ENCODE measurements at places on chromosomes 2 and 18.

DNA sequence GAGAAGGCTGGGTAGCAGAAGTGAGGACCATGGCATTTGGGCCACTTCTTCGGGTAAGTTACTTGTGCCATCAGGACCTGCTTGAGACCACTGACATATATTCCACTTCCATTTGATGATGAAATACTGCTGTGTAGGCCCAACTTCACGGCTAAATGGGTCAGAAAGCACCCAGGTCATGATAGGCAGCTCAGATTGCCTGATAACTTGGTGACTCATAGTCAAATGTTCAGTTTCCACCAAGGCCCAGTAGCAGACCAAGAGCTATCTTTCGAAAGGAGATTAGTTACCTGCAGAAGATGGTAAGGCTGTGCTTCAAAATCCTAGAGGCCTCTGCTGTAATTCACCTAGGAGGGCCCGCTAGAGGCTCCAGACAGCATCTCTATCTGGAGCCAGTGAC lies 31.8 kb upstream of the MEX3C start:
- no peak for DNase-seq

GRCh38 chr2:207122651-207123334 lies 43.0 kb downstream of the KLF7 start:
- no peak for DNase-seq

DNA sequence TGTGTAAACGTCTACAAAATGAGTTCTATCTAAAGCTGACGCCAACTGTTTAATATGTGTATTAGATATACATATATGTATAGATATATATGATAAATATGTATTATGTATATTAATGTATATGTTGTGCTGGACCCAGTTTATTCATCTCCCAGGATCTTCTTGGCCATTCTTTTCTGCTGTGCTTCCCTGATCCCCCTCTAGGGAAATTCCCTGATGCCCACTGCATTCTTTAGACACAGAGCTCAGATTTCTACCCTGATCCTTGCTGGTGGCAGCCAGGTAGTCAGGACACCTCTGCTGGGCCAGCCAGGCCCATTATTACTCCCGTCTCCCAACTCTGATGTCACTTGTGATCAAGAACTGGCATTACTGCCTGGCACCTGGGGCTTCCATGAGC lies 292.0 kb downstream of the PTPRM start:
- no peak for DNase-seq

DNA sequence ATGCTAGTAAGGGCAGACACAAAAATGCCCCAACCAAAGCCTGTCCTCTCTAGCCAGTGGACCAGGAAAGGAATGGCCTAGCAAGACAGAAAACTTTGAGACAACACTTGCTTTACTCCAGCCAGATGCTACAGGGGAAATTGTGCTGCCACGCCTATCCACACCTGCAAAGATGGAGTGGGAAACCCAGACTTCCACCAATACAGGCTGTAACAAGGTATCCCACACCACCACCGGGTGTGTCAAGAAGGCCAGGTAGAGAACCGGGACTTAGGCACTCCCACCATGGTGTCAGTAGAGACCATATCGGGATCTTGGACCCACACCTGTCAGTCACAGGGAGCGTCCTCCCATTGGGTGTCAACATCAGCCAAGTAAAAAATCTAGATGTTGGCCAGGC lies 16.2 kb upstream of the ESPNL start:
- no peak for DNase-seq

DNA sequence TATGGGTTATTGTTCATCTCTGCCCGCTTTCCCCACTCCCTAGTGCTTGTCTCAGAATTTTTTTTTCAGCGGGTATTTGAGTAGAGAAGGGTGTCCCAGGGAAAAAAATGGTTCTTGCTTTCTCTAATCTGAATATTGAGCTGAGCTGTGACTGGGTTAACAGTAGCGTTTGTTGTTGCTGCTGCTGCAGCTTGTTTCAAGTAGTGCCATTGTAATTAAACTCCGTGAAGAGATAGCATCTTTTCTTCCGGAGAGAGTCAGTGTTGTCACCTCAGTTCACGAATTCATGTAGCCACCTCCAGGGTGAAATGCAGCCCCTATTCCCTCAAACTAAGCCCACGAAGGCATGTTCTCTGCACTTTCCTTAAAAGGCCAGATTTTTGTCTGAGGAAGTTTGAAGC lies 1.5 kb upstream of the AAK1 start:
- DNase-seq = no peak

- DNase-seq = no peak
These were observed 13.6 kb upstream of the IRS1 start for GRCh38 chr2:226813148-226813701.

DNA sequence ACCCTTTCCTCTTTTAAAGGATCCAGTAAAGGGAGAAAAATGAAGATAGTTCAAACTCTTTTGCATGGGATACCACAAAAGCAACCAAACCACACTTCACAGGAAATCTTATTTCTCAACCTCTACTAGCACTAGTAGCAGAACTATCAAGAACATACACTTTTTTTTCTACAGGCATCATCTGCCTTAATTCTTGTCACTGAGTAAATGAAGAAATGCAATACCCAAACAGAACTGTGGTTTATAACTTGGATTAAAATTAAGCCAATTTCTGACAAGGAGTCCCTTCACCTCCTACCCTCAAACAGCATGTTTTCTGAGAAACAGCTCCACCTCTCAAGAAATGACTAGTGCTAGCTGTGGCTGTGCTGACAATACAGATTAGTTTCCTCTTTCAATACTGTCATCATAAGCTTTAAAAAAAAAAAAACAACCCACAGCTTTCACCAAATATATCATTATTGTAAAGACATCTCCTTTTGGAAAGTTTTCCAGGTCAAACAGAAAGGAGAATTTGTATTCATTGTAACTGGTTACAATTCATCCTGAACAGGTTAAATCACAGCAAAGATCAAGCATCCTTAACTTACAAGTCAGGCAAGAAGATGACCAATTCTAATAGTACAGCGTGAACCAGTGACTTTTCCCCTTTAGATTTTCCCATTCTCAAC lies 44.4 kb downstream of the PTPN2 start:
- no peak for DNase-seq

- no peak for DNase-seq
These were observed 206.4 kb downstream of the NBAS start for GRCh38 chr2:15354596-15355366.

GRCh38 chr2:86436328-86436727 lies 4.8 kb upstream of the KDM3A start:
- no peak for DNase-seq

DNA sequence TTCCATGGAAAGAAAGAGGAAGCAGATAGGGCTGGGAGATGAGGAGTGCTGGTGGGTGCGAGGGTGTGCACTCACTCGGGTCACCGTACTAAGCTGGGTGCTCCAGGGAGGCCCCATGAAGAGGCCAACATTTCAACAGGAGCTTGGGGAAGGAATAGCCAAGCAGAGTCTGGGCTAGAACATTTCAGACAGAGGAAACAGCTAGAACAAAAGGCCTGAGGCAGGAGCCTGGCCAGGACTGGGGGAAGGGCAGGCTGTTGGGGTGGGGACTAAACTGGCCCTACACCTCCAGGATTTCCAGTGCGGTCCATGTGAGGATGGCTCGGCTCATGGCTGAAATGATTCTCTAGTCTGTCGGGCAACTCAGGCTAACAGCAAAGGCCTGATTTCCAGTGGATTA lies 90.8 kb downstream of the ZFP36L2 start:
- DNase-seq = no peak

GRCh38 chr18:75247611-75248421 lies 37.2 kb downstream of the TSHZ1 start:
- no peak for DNase-seq

DNA sequence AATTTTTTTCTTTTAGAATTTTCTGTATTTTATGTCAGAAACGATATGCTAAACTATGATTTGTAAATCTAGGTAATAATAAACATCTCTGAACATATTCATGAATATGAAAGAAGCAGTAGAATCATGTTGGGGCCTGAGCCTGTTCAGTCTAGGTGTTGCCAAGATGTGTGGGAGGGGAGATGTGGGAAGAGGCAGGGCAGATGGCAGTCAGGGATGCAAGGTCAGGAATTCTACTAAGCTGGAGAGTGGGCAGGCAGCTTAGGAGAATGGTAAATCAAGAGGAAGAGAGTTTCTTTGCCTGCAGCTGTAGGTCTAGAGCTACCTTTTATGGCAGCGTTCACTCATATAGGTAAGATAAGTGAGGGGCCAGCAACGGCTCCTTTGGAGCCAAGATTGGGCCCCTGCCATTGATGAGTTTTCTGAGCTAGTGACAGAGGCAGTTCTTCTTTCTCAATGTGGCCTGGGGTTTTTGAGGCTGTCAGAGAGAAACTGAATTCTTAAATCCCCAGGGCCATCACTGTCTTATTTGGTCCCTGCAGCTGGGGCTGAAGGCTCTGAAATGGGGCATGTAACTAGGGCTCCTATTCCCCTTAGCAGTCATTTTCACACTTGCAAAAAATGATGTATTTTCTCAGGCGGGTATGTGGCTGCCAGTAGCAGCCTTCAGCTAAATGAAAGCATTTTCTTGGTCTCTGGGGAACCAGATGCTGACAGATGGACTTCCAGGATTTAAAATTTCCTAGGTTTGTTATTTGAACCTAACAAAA lies 232.8 kb downstream of the PIK3C3 start:
- DNase-seq = no peak

GRCh38 chr18:75114231-75114764 lies 94.6 kb downstream of the PTGR3 start:
- DNase-seq = no peak

DNA sequence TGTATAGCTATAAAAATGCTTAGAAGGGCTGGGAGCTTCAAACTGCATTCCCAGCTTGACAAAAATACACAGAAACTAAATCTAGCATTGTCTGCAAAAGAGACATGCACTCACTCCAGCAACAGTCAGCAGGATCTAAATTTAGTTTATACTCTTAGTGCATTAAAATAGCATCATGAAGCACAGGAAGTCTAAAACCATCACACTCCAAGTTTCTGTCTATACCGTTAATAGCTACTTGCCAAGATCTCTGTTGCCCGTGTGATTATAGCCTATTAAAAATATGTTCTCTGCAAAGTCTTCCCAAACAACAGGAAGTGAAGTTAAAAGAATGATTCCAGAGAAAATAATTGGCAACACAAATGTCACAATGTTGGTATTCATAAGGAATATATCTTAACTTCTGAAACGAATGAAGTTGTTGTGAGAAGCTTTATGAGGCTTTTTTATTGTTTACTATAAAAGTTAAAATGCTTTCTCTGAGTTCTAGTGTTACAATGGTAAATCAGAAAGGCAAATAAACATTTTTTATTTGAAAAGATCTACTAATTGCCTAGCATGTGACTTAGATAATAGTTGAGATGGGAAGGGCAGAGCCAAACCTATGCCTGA lies 184.2 kb downstream of the ZNF385B start:
- DNase-seq = no peak

GRCh38 chr2:204026294-204026693 lies 89.7 kb downstream of the ICOS start:
- no peak for DNase-seq

DNA sequence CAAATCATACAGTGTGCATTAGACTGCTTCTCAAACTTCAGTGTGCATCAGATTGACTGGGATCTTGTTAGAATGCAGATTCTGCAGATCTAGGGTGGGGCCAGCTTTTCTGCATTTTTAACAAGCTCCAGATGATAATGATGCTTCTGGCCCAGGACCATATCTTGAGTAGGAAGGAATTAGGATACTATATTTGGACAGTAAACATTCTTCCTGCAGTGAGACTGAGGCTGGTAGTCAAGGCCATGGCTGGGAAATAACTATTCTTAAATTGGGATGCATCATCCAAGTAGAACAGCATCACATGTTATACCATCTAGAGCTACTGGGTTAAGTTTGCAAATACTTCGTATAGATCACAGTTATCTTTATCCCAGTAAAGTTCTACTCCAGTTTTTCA lies 28.4 kb upstream of the ARMC9 start:
- DNase-seq = no peak

DNA sequence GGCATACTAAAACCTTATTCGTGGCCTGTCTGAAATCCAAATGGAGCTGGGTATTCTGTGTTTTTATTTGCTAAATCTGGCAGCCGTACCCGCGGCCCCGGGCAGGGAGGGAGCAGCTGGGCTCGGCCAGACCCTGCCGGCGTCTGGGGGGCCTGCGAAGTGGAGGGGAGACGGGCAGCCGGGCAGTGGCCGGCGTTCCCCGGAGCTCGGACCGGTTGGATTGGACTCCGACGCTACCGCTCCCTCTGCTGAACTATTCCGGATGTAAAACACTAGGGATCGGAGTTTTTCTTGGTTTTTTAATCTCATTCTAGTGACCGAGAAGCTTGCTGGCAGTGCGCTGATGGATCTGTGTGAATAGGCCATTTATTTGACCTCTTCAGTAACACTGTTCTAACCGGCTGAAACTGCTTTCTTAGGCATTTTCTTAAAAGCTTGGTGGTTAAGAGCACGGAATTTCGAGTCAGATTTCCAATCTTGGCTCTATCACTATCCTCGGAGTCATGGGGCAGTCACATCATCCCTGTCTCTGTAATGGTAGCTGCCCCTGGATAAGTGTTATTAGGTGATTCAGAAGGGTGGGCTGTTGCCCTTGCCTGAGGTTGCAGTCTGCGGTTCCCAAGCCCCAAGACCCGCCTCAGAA lies 694 bp downstream of the UNC50 start:
- no peak for DNase-seq

DNA sequence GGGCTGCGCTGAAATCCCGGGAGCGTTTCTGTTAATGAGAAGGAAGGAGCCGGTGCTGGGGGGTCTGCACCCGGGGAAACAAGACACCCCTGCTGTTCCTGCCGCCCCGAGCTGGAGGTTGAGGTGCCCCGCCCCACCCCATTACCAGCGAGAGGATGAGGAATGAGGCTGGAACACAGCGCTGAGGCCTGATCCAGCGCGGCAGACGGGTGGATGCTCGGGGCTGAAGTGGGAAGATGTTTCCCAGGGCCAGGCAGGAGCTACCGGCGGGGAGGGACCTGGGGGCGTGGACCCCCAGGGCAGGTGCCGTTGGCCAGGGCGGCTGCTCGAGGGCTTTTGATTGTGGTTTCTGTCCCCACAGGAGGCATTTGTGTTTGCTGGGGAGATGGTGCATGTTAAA lies 134.3 kb upstream of the CTDP1 start:
- no peak for DNase-seq

DNA sequence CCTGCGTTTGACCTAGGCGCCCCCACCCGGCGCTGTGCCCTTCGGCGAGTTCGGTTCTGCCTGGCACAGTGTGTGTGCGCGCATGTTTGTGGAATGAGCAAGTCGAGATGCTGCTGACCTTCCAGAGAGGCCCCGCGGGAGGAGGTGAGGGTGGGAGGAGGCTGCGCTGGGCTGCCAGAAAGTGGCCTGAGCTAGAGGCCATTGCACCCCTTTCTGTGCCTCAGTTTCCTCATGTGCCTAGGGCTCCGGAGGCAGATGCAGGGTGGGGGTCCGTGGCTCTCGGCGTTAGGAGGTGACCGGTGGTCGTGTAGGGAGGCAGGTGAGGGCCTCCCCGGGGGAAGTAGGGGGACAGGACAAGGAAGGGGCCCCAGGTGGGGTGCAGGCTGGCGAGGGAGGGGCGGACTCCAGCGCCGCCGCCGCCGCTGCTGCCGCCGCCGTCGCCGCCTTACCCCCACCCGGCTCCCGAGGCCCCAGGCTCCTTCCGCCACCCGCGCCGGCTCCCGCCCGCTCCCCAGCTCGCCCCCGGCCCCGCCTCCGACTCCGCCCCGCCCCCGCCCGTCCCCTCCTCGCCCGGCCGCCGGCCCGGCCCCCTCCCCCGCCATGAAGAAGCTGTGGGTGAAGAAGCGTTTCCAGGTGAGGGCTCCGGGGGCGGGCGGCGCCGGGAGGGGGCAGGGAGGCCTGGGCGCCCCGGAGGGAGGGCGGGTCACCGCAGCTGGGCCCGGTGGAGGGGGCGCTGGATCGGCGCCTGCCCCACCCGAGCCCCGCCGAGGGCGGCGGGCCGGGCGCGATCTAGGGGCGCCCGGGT lies 7.0 kb downstream of the SPEG start:
- DNase-seq = peak; percentile 32

GRCh38 chr2:240946046-240946445 lies 39.9 kb downstream of the CROCC2 start:
- DNase-seq = no peak
